ENCODE measurements at places on chromosomes 3 and 15.

- H3K4me3 ChIP-seq = no peak overlapping the region
- H3K36me3 ChIP-seq = peaks cover 28% of the 10 kb centered on the region
- H3K4me1 ChIP-seq = no peaks in the 10 kb centered on the region
Measured at GRCh38 chr3:14201940-14202684, 23.5 kb downstream of the LSM3 start.

GRCh38 chr15:30036036-30036703 lies 46.6 kb upstream of the GOLGA8J start:
- H3K27me3 ChIP-seq = no peaks in the 10 kb centered on the region
- no peaks in the 10 kb centered on the region for H3K36me3 ChIP-seq
- H3K4me3 ChIP-seq = no peak overlapping the region

GRCh38 chr3:127694467-127695215 lies 21.9 kb downstream of the ABTB1 start:
- H3K36me3 ChIP-seq = no peaks in the 10 kb centered on the region
- H3K4me1 ChIP-seq = no peaks in the 10 kb centered on the region
- H3K4me3 ChIP-seq = no peak overlapping the region
- DNase-seq = peak; percentile 43

DNA sequence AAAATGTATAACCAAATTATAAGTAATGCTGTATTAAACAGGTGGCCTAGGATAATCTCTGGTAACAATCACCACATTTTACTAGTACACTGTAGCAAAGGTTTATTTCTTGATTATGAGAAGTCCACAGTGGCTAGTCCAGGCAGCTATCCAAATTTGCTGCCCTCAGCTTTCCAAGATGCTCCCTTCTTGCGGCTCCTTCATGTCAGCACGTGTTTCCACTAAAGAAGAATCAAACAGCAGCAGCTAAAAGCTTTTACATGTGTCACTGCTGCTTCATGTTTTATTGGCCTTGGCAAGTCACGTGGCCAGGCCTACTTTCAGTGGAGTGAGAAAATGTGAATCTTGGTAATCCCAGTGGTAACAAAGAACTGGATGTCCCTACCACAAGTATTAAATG lies 5.6 kb upstream of the RBMS3 start:
- no peak for DNase-seq
- H3K4me3 ChIP-seq = no peak overlapping the region
- H3K27me3 ChIP-seq = no peaks in the 10 kb centered on the region
- peaks cover 5% of the 10 kb centered on the region for H3K4me1 ChIP-seq
- H3K36me3 ChIP-seq = no peaks in the 10 kb centered on the region
